ENCODE measurements at places on chromosomes 11 and 22.
A peak's percentile ranks its signal among the peaks of the same experiment; 100 is the strongest.

DNA sequence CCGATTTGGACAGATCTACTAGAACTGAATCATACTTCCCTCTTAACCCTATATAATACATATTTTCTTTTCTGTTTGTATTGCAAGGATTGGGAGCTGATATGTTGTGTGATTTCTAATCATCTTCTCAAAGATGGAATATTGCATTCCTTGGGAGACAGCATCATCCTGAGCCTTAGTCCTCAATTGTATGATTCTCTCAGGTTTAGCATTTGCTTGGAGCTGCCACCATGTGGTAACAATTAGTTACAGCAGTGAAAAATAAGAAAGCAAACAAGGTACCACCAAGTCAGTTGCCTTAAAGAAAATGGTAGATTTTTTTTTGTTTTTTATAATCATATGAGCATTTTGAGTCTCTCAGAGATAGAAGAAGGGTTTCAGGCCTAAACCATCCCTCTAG is 11.9 kb downstream of the SNX19 start:
- DNase-seq, result no peak

GRCh38 chr11:26905368-26905767 is 88.5 kb upstream of the FIBIN start:
- DNase-seq, result no peak

- no peak for DNase-seq
Observed at GRCh38 chr22:37677493-37677974, 2.1 kb downstream of the LGALS1 start.

- no peak for DNase-seq
Observed at GRCh38 chr22:40605761-40606160, 30.8 kb downstream of the MRTFA start.

DNA sequence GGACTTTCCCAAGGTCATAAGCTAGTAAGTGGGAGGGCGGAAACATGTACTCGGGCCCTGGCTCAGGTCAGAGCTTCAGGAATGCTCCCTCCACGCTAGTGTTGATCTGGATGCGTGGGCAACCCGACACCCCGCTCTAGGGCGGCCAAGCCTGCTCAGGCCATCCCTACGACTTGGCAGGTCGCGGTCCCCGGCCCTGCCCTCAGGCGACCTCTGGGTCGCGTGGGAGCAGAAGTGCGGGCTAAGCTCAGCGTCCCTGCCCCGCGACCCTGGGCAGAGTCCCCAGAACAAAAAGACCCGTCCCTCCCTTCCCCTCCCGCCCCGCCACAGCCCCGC is 781 bp upstream of the TEF start:
- DNase-seq, result peak; percentile 78

GRCh38 chr11:6298605-6299004 is 21.7 kb downstream of the CAVIN3 start:
- no peak for DNase-seq

GRCh38 chr22:31901388-31902137 is 42.8 kb upstream of the YWHAH start:
- DNase-seq, result peak; percentile 28

GRCh38 chr11:121071846-121072450 is 29.1 kb upstream of the TECTA start:
- no peak for DNase-seq

- DNase-seq, result no peak
Observed at GRCh38 chr11:10236840-10237239, 57.2 kb downstream of the SBF2 start.

DNA sequence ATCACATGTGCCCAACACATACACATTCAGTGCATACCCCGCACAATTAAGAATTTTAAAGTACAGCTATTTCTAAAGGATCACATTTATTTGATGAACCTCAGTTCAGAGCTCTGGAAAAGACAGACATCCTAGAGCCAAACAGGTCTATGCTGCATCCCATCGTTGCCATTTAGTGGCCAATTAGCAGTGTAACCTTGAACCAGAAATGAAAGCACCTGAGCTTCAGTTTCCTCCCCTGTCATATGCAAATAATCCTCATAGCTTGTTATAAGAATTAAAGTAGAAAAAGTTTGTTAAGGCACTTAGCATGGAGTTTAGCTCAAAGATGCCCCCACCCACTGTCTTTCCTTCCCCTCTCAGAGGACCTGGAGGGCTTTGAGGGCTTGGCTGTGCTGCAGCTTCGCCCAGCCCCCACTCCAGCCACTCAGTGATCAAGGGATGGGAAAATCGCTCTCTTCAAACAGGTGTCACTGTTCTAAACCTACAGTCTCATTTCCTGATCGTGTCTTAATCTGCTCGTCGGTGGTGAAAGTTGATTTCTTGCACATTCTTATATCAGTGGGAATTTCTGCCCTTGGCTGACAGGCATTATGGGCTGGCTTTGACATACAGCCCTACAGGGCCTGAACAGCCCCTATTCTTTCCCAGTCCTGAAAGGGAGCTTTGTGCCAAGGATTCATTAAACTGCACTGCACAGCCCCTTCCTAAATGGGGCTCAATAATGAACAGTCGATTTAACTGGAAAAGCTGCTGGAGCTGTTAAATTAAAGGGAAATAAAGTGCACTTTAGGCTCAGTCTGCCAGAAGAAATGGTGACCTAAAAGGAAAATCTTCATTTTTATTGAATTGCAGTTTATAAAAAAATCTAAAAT is 23.3 kb upstream of the FAM181B start:
- no peak for DNase-seq

DNA sequence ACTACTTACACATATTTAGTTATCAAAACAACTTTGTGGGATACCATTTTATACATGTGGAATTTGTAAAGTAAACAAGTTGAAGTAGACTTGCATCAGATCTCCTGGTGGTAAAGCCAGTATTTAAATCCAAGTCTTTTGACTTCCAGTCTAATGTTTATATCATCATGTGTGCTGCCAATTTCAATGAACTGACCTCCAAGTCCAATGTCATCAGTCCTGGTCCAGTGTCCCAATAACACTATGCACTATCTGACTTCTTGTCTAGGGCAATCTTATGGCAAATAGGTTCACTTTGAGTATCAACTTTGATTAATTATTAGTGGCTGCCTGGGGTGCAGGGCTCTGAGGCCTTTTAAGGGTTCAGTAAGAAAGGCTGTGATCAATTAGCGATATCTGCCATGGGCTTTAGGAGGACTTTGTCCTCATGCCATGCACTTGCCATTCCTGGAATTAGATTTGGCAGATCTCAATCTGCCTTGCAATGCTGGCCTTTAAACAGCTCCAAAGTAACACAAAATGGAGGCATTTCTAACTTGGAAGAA is 9.6 kb upstream of the PTS start:
- peak; percentile 40 for DNase-seq

- no peak for DNase-seq
Observed at GRCh38 chr22:26391091-26391490, 38.0 kb upstream of the ASPHD2 start.

DNA sequence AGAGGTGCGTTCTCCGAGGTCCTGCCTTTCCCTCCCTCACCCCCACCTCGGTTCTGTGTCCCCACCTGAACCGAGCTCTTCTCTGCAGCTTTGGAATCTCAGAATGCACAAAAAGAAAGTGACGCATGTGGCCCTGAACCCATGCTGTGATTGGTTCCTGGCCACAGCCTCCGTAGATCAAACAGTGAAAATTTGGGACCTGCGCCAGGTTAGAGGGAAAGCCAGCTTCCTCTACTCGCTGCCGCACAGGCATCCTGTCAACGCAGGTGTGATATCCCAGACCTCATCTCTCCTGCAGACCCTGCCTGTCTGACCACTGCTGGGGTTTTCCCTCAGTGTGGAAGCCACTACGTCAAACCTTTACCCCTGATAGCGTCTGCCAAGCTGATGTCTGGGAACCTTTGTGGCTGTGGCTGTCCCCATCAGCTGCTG is 13.9 kb downstream of the ACP2 start:
- peak; percentile 58 for DNase-seq

DNA sequence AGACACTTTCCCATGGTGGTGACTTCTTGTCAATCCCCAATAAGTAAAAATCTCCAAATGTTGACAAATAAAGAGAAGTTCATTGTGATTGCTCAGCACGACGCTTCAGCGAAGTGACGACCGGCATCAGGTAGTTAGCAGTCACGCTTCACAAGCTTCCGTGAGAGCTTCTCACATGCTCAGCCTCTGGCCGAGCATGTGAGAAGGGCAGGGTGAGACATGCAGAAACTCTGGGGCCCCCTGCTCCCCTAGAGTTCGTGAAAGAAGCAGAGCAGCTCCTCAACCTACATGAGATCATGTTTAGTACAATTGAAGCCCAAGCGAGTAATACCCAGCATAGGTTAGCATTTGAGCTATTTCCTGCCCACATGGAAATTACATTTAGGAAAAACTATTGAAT is 4.4 kb upstream of the C11orf16 start:
- DNase-seq, result no peak

GRCh38 chr11:128555606-128556005 is 31.8 kb downstream of the ETS1 start:
- DNase-seq, result no peak

GRCh38 chr22:47615051-47615450 is 852.6 kb downstream of the TBC1D22A start:
- no peak for DNase-seq

GRCh38 chr22:37741312-37741795 is 44.5 kb downstream of the TRIOBP start:
- DNase-seq, result peak; percentile 99

DNA sequence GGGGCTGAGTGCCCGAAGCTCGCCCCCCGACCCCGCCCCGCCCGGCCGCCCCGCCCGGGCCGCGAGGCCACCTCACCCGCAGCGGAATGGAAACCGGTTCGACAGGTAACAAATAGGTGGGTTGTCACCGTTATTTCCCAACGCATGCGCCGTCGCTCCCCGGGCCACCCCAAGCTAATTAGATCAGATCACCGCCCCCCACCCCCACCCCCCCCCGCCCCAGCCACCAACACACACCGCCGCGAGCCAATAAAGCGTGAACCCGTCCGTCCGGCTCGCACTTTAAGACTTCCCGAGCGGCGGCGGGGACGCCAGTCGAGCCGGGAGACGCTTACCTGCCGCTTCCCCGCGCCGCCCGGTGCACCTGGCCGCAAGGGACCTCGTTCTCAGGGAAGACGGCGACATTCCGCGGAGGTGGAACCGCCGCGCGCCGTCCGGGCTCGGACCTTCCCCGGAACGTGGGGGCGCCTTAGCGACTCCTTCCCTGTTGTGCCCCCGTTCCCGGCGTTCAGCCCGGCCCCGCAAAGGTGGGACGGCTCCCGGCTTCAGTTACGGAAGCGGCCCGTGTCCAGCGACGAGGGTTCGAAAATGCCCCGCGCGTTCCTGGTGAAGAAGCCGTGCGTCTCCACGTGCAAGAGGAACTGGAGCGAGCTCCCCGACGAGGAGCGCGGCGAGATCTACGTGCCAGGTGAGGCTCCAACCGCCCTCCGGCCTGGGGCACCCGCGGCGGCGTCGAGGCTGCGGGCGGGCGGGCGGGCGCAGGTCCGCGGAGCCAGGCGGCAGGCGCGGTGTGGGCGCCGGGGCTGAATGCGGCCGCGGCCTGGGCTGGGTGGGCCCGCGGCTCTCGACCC is at the start of gene OVOL1:
Gene OVOL1, plus strand, starts transcription at position 278 of the 851 bp plus-strand sequence. Its CDS starts 311 bp downstream, at position 589.
- DNase-seq, result peak; percentile 39

GRCh38 chr11:83206221-83206620 is 12.7 kb downstream of the ANKRD42 start:
- no peak for DNase-seq

- no peak for DNase-seq
Observed at GRCh38 chr11:70627219-70627618, 228.9 kb downstream of the CTTN start.

DNA sequence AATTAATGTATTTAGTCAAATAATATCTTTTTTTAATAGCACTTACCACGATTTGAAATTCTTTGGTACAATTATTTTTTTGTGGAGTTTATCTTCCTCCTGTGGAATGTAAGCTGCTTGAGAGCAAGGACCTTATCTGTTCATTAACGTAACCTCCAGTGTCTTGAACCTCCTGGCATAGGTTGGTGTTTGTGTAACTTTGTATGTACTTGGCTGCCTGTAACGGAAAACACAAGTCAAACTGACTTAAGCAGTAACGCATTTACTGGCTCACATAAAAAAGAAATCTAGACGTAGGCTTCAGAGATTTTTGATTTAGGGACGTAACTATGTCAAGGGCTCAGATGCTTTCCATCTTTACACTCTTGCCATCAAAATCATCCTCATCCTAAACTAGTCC is 56.1 kb downstream of the ARHGEF12 start:
- no peak for DNase-seq

GRCh38 chr11:72625691-72626413 is 48.4 kb downstream of the PDE2A start:
- DNase-seq, result peak; percentile 78

GRCh38 chr11:843086-843734 is 558 bp downstream of the TSPAN4 start:
- DNase-seq, result no peak

DNA sequence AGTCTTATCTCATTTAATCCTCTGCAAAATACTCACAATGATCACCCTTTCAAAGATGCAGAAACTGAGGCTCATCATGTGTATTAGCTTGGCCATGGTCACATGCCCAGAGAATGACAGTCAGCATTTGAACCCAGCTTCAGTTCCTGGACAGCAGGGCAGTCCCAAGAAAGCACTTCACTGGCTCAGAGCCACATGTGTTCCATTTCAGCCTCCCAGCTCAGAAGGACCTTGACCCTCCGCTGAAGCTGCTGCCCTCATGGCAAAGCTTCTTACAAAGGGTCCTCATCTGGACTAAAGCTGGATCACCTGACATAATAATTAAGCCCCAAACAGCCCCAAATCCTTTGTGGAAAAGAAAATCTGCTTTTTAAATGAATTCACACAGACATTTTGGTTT is 37.0 kb downstream of the TENM4 start:
- DNase-seq, result no peak

DNA sequence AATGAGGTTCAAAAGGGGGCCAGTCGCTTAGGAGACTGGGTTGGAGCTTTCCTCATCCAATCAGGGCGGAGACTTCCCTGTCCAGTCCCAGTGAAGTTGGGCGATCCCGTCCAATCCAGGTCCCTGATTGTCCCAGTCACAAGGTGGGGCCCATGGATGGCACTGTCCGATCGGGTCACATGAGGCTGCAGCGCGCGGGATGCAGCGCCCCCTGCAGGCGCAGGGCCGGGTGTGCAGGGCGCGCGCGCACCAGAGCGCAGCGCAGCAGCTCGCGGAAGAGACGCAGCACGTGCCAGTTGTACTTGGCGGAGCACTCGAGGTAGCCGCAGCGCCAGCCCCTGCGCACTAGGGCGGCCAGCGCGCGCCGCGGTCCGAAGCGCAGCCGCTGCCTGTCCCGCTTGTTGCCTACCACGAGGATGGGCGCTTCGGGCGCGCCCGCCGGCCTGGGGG is 2.3 kb downstream of the RASL10A start:
- DNase-seq, result peak; percentile 57

Data from lung (tissue), 17 donors.